ENCODE measurements at places on chromosomes 3 and 15. TPM values are rescaled to one million over a fixed set of nuclear protein-coding genes. Genes with fewer than 3 reads are reported as not detected.

Gene CCR8
- not detected for total RNA-seq

Gene PYGO1
- total RNA-seq = 10.6 TPM

Gene FOXP1
- 69.9 TPM for total RNA-seq

Gene ADAMTS17
- 0.11 TPM for total RNA-seq

Gene SAMMSON
- total RNA-seq = 0.25 TPM

Gene SYNPR
- total RNA-seq = not detected

Gene OR5AC2
- total RNA-seq = not detected

Gene TP63
- under 0.01 TPM for total RNA-seq

Gene SH2D7
- total RNA-seq = not detected

Gene RTF1
- 16.0 TPM for total RNA-seq

Gene NR1I2
- total RNA-seq = not detected

Gene ZNF80
- total RNA-seq = not detected

Gene GRAMD1C
- total RNA-seq = 7.6 TPM

Gene UTS2B
- 0.37 TPM for total RNA-seq

Gene ZIC1
- not detected for total RNA-seq

Gene PLSCR4
- 18.1 TPM for total RNA-seq

Gene NOX5
- total RNA-seq = 0.25 TPM

Gene P4HTM
- 42.4 TPM for total RNA-seq

Gene POPDC2
- total RNA-seq = 6.3 TPM

Gene ZPLD1
- 0.62 TPM for total RNA-seq

Gene NEK10
- total RNA-seq = 7.0 TPM
